Left renal pelvis (tissue), 4 donors: ENCODE measurements at places on chromosomes 13 and 19. TPM values are rescaled to one million over a fixed set of nuclear protein-coding genes. Genes with fewer than 3 reads are reported as not detected.

- DNase-seq, result no peak
Observed at GRCh38 chr19:47623151-47623920, 14.4 kb downstream of the BICRA start.

DNA sequence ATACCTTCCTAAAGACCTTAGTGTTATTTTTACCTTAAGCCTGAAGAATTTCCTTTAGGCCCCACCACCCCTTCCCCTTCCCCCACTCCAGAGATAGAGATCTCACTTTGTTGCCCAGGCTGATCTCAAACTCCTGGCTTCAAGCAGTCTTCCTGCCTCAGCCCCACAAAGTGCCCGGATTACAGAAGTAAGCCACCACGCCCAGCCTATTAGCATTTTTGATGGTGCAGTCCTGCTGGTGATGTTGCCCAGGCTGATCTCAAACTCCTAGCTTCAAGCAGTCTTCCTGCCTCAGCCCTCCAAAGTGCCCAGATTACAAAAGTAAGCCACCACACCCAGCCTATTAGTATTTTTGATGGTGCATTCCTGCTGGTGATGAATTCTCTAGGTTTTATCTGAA is 22.0 kb downstream of the ZNF567 start:
- DNase-seq, result no peak

Gene ZNF665
- 9.0 TPM for polyA plus RNA-seq

GRCh38 chr19:41565379-41565720 is 10.6 kb upstream of the CEACAM21 start:
- no peak for DNase-seq

Gene LILRB1
- polyA plus RNA-seq, result 1.4 TPM

DNA sequence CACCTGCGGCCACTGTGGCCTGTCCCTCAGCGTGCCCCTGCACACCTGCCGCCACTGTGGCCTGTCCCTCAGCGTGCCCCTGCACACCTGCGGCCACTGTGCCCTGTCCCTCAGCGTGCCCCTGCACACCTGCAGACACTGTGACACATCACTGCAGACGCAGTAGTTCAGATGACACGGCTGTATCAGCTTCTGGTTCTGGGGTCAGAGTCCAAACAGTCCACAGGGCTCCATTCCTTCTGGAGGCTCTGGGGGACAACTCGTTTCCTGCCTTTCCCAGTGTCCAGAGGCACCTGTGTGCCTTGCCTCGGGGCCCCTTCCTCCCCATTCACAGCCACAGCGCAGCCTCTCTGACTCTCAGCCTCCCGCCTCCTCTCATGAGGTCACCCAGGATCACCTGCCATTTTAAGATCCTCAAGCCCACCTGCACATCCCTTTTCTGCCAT is 5.5 kb downstream of the SF3A2 start:
- DNase-seq, result no peak

DNA sequence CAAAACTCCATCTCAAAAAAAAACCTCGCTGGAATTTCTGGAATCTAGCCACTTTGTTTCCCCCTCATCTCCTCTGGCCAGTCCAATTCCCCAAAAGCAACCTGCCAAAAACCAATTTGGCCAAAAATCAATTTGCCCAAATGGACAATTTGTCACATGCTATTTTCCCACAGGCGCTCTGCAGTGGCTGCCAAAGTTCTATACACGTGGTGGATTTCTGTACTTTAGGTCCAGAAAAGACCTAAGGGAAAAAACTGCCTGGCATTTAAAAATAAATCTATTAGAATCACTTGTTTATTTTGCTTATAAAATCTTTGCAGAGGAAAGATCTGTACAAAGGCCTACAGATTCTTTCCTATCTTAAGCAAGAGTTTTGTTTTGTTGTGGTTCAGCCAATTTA is 79.4 kb downstream of the MAP4K1 start:
- DNase-seq, result no peak
